ENCODE measurements at places on chromosomes 7 and 10.

GRCh38 chr10:44424957-44425356, 40.1 kb upstream of the CXCL12 start:
- no peak for DNase-seq

DNA sequence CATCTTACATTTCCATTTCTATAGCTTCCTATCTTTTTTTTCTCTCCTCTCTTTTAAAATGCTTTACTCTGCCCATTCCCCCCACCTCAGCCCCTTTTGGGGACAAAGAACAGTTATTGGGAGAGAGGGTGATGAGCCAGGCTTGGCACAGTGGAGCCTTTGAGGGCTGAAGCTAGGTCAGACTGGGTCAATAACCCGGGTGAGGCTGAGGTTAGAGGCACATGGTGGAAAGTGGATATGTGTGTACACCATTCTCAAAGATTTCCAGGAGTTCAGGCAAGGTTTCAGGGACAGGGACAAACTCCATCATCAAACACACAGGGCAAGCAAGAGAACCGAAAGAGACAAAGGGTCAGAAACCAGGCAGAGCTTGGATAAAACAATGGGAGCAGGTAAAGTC, 11.5 kb downstream of the ABCB4 start:
- DNase-seq = no peak

DNA sequence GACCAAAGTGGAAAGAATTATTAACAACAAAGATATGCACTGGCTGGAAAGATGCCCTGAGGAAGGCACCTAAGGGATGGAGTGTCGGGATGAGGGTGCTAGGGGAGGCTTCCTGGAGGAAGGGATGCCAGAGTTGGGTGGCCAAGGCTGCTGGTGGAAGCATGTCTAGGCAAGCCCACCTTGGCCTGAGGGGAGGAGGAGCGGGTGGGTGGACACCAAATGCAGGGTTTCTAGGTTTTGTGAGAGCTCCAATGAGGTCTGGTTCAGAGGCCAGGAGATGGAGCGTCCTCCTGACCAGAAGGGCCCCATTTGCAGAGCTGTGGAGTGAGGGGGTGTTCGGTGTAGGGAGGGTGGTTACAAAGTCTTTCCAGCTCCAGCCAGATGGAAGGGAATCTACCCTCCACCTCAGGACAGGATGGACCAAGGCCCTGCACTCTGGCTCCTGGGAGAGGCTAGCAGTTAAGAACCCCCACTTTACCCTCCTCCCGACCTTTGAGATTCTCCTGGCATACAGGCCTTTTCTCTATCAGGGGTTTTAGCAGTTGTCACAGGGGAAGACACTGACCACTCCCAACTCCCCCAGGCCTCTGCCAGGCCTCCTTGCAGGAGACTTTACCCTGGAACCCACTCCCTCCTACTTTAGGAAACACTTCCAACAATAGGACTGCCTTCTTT, 3.0 kb upstream of the DDIT4 start:
- no peak for DNase-seq

DNA sequence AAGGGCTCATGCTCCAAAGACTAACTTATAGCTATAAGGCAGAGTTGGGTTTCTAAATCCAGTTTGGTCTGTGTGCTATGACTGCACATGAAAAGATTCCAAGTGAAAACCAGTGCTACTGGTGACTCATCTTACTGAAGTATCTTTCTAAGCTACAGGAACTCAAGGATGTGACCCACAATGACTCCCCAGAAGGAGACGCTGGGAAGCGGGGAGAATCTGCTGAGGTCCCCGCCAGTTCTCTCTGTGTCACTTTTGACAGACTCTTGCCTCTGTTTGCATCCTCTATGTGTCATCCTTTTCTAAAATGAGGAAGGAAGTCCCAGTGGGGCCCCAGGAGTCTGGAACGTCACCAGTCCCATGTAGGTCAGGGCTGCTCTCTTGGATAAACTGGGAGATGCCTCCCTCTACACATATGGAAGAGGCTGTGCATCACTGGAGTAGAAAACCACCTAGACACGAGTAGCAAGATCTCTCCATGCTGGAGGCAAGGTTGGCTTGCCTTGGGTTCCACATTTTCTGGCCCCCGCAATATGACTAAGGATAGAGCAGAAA, 28.8 kb upstream of the GPR26 start:
- DNase-seq = no peak

DNA sequence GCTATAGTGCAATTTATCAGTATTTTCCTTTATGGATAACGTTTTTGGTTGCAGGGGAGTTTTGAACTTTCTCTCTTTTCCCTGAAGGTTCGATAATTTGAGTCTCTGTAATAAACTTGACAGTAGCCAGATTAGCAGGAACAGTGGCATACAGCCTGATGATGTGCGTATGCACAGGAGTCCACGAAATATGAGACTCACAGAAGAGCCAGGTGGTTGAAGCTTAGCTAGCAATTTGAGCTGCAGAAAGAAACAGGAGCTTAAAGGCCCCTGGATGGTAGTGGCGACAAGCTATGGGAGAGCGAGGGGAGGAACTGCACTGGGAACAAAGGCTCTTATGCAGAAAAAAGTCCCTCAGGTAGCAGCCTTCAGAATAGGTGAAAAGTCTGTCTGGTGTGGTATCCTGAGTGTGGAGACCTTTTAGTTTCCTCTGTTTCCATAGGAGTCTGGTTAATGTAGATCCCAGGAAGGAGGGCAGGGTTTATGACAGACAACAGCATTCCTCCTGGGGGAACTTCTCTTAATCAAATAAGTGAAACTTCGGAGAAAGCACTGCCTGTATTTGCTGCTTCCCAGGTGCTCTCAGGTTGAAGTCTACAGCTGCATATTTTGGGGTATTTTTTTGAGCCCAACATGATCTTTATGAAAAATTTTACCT, 32.7 kb downstream of the FANK1 start:
- no peak for DNase-seq

- no peak for DNase-seq
Measured at GRCh38 chr10:3524086-3524960, 260.7 kb downstream of the KLF6 start.

DNA sequence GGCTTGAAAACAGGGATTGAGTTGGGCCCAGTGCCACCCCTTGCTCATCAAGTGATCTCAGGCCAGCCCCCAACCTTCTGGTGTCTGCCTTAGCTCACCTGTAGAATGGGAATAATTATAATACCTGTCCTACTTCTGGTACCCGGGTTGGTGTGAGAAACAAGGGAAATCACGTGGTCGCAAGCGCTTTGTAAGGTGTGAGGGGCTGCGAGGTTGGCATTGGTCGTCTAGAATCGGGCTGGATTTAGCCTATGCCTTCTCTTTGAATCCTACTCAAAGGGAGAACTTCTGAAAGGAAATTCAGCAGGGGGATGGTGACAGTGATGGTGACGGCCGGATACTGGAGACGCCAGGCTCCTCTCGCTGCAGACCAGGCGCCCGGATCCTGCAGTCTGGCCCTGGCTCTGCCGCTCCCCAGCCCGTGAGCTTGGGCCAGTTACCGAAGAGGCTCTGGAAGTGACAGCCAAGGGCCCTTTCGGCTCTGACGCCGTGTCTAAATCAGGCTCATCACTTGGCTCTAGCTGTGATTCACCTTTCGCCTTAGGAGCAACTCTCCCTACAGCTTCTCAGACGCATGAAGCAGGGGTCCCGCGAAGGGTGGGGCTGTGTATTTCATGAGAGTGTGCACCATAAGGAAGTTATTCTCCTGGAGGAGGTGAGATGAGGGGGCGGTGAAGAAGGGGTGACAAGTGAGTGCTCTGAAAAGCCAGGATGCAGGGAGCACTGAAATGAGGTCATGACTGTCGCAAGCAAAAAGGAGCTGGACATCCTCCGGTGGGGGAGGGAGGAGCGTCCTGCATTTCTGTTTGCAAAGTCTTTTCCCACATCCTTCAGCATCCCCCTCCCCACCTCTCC, 4.0 kb upstream of the CREB5 start:
- no peak for DNase-seq

DNA sequence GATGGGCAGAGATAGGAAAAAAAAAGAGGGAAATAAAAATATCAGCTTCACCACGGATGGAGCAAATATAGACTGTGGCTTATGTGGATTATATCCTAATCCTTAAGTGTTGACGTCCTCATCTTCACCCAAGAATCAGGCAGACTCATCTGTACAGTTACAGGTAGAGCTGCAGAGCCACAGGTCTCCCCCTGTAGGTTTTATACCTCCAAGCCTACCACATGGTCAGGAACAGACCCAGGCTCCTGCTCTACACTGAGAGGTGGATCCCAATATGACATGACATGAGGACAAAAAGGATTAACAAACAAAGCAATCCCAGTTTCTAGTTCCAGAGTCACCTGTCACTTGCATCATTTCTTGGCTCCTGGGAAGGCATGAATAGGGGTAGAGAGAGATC, 400.8 kb downstream of the SEMA3D start:
- DNase-seq = no peak

- no peak for DNase-seq
Measured at GRCh38 chr10:25078658-25079431, 62.4 kb downstream of the THNSL1 start.

DNA sequence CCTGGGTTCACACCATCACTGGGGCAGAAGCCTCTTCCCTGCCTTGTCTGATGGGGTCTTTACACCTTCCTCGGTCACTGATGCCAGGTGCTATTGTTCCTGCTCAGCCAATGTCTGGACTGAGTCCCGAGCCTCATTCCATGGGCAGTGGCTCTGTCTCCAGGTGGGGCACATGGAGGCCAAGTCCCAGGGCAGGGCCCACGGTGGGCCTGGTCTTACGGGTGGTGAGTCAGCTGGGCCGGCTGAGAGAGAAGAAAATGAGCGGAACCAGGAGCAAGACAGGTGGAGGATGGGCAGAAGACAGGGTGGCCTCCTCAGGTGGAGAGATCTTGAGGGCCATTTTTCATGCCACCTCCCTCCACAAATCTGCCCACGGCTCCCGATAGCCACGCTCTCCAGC, 131.7 kb upstream of the FAM20C start:
- no peak for DNase-seq

DNA sequence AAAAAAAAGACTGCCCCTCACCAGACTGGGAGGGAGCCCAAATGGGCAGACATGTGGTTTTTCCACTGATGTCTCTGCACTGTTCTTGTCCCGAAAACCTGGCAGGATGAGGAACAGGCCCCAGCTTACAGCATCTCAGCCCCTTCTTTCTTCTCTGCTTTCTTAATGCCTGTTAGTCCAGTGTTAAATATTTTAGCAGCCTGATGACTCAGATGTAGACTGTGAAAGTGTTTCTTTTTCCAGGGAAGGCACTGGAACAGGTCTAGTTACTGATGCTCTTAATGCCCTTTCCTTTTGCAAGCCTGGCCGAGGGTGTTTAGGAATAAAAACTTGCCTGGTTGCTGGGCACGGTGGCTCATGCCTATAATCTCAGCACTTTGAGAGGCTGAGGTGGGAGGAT, 107.7 kb downstream of the TACC2 start:
- no peak for DNase-seq

DNA sequence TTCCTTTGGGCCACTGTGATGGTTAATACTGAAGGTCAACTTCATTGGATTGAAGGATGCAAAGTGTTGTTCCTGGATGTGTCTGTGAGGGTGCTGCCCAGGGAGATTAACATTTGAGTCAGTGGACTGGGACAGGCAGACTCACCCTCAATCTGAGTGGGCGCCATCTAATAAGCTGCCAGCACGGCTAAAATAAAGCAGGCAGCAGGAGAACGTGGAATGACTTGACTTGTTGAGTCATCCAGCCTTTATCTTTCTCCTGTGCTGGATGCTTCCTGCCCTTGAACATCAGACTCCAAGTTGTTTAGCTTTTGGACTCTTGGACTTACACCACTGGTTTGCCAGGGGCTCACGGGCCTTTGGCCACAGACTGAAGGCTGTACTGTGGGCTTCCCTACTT, 1046.9 kb downstream of the TYW1 start:
- no peak for DNase-seq
